ENCODE measurements at places on chromosomes 4 and X. TPM values are rescaled to one million over a fixed set of nuclear protein-coding genes. Genes with fewer than 3 reads are reported as not detected.
A peak's percentile ranks its signal among the peaks of the same experiment; 100 is the strongest.

GRCh38 chr4:153065276-153065675, 129.2 kb downstream of the FHDC1 start:
- no peak for DNase-seq

DNA sequence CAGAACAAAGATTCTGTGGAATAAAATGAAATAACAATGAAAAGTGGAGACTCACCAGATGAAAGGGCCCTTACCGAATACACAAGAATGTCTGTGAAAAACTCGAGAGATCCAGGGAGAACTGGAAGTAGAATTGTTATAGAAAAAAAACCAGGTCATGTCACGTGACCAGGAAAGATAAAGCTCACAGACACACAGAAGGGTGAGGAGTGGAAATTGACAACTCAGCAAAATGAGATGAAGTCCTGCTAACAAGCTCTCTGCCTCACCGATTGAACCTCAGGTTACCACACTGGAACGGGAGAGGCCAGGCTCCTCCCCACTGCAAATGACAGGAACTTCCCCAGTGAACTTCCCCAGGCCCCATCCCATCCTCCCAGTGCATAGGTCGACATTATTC, 1618.0 kb upstream of the PCDH10 start:
- no peak for DNase-seq

GRCh38 chr4:79213702-79214101, 112.2 kb downstream of the NAA11 start:
- DNase-seq, result no peak

DNA sequence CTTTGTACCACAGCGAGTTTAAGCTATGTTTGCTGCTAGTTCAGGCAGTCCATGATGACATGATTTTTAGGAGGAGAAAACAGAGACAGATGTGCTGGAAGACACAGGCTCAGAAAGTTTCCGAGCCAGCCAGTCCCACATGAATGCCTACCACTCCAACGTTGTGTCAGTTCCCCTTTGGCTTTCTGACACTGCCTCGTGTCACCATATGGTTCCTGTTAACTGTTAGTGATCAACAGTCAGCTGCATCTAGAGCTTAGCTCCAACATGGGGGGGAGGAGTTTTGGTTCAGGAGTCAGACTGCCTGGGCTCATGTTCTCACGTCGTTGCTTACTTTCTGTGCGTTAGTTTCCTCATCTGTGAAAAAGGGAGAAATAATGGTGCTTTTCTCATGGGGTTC, 343.7 kb downstream of the MID1IP1 start:
- DNase-seq, result peak; percentile 51

GRCh38 chr4:102328045-102328444, 17.2 kb downstream of the SLC39A8 start:
- no peak for DNase-seq

DNA sequence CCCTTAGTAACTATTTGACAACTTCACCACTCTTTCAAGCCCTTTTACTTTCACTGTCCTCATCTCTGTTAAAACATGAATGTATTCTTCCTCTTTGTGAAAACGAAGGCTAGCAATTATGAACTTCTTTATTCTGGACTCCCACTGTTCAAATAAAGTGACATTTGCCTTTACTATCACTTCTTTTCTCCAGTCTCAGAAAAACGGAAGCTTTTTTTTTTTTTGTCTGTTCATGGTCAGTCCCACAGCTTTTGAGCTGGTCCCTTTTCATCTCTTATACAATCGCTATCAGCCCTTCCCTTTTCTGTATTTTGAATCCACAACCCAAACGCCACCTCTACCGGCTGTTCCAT, 327.7 kb downstream of the DKK2 start:
- DNase-seq, result peak; percentile 6

DNA sequence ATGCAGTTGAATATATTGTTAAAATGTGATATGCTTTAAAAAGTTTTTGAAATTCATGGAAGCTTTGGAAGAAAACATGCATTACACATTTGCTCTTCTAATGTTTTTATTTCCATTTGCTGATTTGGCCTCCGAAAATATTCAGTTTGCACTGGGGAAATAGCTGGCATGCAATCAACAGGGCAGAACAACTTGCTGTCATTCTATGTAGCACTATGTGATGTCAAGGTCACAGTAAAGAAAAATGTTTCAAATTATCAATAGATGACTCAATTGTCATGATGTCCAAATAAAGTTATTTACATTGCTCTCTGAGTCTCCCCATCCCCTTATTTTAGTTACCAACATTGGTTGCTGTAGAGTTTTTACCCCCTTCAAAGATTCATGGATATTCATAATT, 119.2 kb downstream of the TLL1 start:
- peak; percentile 20 for DNase-seq

DNA sequence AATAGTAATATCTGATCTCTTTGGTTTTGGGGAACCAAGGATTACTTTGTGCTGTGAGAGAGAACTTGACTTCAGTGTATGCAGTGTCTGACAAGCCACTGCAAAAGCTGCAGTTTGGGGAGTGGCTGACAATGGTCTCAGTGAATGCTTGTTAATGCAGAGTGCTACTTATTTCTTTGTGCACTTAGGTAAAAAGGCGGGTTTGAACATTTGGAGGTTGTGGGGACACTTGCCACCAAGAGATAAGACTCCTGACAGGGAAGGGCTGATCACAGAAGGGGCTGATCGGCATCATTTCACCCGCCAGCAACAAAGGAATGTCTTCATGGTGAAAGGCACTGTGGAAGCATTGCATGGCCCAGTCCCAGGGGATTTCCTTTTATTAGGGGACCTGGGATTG, 28.6 kb upstream of the USP46 start:
- no peak for DNase-seq

- no peak for DNase-seq
Measured at GRCh38 chrX:2320580-2321327, 180.0 kb downstream of the DHRSX start.

DNA sequence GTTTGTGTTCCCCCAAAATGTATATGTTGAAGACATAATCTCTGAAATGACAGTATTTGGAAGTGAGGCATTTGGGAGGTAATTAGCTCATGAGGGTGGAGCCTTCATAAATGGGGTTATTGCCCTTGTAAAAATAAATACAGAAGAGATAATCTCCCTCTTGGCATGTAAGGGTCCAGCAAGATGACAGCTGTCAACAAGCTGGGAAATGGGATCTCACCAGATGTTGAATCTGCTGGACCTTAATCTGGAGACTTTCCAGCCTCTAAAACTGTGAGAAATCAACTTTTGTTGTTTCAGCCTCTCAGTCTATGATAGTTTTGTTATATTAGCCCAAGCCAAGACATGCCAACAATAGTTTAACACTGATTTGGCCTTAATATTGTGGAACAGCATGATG, 438.2 kb upstream of the PCDH7 start:
- peak; percentile 2 for DNase-seq

KCND1 gene
- 0.66 TPM for total RNA-seq

HTT-AS gene
- not detected for total RNA-seq

VCX3B gene
- total RNA-seq, result not detected

ZXDB gene
- 4.6 TPM for total RNA-seq

CLNK gene
- 0.04 TPM for total RNA-seq

TKTL2 gene
- not detected for total RNA-seq
